T-helper 17 cell (primary cell): ENCODE measurements at places on chromosomes 1 and 21.

GRCh38 chr1:207084701-207085180 is 3.9 kb upstream of the C4BPB start:
- no peak for DNase-seq

DNA sequence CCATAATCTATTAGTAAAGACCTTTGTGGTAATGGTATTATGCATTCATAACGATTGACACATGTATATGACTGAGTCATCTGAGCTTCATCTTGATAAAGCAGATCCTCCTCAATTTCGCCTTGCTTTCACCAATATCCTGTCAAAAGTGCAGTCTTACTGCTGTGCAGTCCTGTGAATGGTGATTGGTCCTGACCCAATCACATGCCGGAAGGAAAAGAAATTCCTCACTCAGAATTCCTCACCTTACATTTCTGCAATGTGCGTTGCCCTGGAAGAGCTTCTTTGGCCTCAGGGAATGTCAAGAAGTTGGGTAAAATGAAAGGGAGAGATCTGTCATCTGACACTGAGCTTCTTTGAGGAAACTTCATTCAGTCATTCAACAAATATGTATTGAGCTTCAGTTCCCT is 121.0 kb upstream of the TSPAN2 start:
- DNase-seq: no peak

- peak; percentile 26 for DNase-seq
Measured at GRCh38 chr1:112956544-112957132, 642 bp upstream of the SLC16A1 start.

- DNase-seq: no peak
Measured at GRCh38 chr1:59705466-59706302, 109.1 kb upstream of the HOOK1 start.

DNA sequence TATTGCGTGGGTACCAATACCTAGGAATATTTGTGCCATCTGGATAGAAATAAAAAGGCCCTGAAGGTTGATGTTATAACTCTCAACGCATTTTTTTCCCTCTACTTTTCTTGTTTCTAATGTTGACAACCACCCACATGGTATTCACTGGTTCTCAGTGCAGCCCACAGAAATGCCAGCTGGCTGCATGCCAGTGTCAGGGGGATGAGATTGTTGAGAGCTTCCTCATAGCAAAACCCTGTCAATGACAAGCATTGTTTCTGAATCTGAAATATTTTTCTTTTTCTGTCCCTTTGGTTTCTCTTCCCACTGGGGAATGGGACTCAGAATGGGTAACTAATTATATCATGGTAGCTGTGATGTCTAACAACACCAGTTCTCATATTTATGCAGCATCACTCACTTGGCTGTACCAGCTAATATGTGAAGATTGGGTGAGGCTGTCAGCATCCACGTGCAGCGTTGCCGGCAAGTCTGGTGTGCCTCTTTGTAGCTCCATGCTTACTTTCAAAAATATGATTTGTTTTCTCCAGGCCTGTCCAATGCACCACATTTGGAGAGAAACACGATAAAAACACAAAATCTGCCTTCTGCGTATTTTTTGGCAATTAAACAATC is 284.6 kb downstream of the PTBP2 start:
- DNase-seq: no peak

DNA sequence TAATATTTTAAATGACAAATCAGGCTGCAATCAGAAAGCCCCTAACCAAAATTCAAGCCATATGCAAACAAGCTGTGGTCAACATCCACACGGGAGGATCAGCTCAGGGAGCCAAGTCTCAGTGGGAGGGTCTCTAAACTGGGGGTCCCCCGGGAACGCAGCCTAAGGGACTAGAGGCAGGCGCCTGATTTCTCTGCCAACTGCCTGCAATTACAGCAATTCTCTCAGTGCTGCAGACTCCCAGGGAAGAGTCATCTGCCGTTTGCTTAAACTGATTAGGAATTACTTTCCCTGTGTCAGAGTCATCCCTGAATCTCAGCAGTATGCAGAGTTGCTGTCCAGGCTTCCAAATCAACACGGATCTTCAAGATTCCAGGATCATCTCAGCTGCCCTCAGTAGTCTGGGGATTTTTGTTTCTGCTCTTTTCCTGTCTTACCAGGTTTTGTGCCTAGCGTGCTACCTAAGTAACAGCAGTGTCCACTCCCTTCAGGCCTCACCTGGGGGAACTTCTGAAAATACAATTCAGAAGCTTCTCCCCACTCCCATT is 247.8 kb downstream of the RRAGC start:
- no peak for DNase-seq

DNA sequence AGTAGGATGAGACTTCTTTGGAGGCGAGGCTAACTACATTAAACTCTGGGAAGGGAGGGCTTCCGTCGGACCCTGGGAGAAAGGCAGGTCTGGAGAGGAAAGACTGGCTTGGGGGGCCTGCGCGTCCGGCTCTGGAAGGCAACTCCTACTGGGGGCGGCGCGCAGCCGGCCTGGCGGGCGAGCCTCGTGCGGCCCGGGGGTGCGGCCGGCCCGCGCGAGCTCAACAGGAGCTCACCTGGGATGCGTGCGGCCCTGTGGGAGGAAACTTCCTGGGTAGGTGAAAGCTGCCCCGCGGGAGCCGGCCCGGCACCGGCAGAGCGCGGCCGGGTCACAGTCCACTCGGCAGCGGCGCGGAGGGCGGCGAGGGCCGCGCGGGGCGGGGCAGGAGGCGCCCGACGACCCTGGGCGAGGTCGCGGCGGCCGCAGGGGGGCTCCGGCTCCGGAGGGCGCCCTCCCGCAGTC is 449 bp downstream of the EPS15 start:
- peak; percentile 14 for DNase-seq

GRCh38 chr1:220914283-220915116 is 35.3 kb downstream of the HLX start:
- no peak for DNase-seq

GRCh38 chr1:84363019-84363418 is 35.3 kb upstream of the DNASE2B start:
- no peak for DNase-seq

GRCh38 chr21:31908106-31909031 is 35.5 kb downstream of the HUNK start:
- no peak for DNase-seq

DNA sequence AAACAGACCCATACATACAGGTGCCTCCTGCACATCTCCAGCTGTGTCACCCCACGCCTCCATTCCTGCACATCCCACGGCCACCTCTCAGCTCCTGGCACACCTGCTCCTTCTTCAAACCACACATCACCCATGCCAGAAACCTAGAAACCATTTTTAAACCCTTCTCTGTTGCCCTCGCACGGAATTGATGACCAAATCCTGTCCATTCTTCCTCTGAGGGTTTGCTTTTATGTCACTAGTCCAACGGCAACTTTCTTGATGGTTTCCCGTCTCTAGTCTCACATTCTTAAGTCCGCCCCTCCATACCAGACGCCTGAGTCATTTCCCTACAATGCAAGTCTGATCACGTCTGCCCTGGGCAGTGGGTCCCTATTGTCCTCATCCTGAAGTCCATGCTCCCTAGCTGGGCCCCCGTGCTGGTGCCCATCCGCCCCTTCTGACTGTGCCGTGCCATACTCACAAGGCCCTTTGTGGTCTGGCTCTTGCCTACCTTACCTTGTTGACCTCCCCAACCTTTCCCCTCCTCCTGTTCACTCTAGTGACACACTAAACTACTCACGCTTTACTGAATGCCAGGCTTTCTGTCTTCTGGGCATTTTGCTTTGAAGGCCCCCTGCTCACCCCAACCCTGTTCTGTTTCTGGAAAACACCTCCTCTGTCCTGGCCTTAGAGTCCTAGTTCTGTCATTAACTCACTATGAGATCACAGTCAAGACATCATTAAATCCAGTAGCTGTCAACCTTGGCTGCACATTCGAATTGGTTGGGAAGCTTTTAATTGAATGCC is 17.6 kb downstream of the SLC2A1 start:
- no peak for DNase-seq

DNA sequence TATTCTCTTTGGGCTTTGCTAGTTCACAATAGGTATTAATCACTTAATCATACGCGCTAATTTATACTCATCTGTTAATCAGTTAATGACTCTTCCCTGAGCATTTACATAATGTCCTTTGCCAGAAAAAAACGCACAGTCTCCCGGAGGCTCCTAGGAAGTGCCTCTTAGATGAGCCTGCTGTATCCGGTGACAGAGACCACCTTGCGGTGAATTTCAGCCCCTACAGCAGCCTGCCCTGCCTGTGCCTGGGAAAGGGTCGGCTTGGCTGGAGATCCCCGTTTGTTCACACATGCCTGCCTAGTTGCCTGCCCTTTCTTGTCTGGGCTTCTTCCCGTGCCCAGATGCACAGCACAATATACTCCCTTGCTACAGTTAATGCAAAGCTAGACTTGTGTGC is 152.9 kb downstream of the ZBTB18 start:
- no peak for DNase-seq

- DNase-seq: no peak
Measured at GRCh38 chr1:54335755-54336108, 70.5 kb downstream of the SSBP3 start.

- DNase-seq: no peak
Measured at GRCh38 chr1:22832414-22832786, 121.8 kb downstream of the EPHB2 start.

GRCh38 chr1:246629976-246630375 is 63.7 kb downstream of the CNST start:
- no peak for DNase-seq

DNA sequence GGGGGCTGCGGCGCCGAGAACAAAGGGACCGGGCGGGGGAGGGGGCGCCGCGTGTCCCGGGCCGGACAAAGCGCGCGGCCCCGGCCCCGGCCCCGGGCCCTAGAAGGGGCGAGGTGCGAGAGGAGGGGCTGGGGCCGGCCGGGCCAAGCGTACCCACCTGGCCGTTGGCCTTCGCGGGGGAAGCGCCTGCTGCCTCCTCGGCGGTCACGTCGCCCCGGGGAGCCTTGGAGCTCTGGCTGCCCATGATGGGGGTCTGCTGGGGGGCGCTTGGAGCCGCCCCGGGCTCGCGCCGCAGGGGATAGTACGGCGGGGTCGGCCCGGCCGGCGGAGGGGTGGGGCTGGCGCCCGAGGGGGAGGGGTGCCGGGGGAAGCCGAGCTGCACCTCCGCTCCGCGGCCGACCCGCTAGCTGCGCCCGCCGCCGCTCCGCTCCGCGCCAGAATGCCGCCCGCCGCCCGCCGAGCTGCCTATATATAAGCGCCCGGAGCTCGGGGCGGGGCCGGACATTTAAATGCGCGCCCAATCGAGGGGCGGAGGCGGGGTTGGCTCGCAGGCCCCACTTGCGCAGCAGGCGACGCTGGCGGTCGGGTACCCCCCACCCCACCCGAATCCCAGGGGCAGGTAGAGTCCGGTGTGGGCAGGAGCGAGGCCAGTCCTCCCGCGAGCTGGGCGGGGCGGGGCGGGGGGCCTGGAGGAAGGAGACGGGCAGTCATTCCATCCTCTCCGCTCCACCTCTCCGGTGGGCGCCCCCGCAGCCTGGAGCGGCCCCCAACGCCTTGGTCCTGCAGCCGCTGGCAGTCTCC is at the start of gene MARCKSL1:
Gene MARCKSL1, minus strand, starts transcription at position 444 of the 801 bp plus-strand sequence. Its CDS starts 200 bp downstream, at position 244.
- peak; percentile 86 for DNase-seq

DNA sequence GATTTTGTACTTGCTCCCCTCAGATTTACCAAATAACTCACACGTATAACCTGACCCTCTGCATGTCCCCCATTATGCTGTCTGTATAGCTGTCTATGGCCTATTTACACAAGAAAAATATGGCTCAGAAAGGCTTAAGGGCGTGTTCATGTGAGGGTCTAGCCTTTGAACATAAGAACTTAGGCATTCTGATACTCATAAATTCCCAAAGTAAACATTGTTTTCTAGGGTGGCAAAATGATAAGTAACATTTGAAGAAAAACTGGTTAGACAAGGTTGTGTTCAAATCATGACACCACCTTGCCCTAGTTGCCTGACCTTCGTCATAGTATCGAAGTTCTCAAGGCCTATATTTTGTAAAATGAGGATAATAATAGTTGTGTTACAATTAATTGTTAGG is 394.6 kb downstream of the LRRIQ3 start:
- DNase-seq: no peak

- DNase-seq: no peak
Measured at GRCh38 chr1:230785636-230786384, 38.6 kb downstream of the CAPN9 start.

GRCh38 chr1:2165646-2166045 is 28.9 kb downstream of the FAAP20 start:
- no peak for DNase-seq

DNA sequence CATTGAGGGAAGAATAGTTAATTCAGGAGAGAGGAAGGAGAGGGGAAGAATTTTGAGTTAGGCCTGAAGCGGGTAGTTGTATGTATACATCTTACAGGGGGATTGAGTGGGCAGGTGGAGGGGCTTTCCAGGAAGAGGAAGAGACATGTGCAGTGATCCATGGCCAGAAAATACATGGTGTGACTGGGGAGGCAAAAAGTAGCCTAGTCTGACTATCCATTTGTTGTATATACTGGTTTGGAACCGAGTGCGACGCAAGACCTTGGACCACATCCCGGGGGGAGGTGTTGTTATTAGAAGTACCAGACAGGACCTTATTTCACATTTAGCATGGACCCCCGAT is 158.3 kb downstream of the SDCCAG8 start:
- DNase-seq: no peak

GRCh38 chr21:14382486-14382834 is 486 bp downstream of the HSPA13 start:
- no peak for DNase-seq

GRCh38 chr1:92961131-92961895 is at the start of gene DIPK1A:
Gene DIPK1A (minus strand): TSS chr1:92961462. CDS start chr1:92961429, 33 bp downstream.
- DNase-seq: peak; percentile 69

- no peak for DNase-seq
Measured at GRCh38 chr1:19262047-19262446, 10.4 kb downstream of the MRTO4 start.

GRCh38 chr21:24290151-24290833 is 1317.0 kb downstream of the MRPL39 start:
- no peak for DNase-seq

DNA sequence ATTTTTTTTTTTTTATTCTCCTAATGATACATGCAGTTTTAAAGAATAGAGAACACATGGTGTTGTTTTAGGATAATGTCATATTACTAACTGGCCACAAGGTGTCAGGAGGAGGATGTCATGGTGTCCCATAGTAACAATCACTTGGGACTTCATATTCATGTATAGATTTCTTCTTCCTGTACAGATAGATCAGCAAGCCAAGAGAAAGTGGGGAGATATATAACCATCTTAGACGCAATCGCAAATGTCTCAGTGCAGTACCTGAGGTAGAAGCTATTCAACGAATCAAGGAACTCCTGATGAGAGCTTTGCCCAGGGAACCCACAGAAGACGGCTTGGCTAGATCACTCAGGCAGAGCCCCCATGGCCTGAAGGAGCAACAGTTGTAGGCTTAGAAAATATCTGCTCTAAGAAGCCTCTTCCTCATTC is 12.3 kb downstream of the OR2T11 start:
- no peak for DNase-seq

DNA sequence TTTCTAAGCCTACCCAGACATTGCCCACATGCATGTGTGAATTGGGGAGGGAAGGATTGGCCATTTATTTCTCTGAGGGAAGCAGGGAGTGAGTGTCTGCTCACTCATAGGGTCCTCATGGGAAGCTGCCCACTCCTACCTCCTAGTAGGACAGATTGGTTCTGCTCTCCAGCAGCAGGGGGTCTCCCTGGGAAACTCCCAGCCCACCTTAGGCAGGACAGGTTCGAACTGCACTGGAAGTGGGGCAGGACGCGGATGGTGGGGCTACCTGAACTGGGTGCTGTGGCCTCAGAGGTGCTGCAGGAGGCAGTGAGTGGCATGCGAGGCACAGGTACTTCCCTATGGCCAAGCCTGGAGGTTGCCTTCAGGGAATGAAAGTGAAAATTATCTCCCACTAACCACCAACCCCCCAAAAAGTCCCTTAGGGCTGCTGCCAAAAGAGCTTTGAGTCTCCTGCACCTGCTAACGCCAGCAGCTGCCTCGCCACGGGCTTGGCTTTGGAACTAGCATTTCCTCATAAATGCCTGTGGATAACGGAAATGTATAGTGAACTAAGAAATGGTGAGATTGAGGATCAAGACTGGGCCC is 157.0 kb upstream of the COA6 start:
- DNase-seq: no peak
